Colonic mucosa (tissue), 4 donors: ENCODE measurements at places on chromosomes 5 and 9. TPM values are rescaled to one million over a fixed set of nuclear protein-coding genes. Genes with fewer than 3 reads are reported as not detected.
A peak's percentile ranks its signal among the peaks of the same experiment; 100 is the strongest.

DNA sequence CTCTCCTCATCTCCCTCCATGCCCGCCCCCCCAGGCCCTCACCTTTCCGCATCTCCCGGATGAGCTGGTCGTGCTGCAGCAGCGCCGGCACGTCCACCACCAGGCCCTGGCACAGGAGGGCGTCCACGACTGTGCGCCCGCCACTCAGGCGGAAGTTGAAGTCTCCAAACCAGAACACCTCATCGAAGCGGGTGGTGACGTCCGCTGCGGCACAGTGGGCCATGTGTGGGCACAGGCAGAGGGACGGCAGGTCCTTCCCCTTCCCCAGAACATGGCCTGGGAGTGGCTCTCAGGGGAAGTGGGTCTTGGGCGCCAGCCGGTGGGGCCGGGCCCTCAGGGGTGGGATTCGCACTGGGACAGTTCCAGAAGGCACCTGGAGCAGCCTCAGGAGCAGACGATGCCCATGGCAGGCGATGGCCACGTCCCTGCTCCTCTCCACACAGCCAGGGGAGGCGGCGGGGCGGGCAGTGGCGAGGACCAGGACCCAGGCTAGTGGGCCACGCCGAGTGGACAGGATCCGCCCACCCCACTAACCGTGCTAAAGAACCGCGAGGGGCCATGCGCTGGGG lies 7.8 kb downstream of the INPP5E start:
- DNase-seq, result no peak

Gene ADAMTS2
- 4.0 TPM for total RNA-seq

GRCh38 chr5:65390208-65390607 lies 91.5 kb downstream of the ADAMTS6 start:
- DNase-seq, result no peak

DNA sequence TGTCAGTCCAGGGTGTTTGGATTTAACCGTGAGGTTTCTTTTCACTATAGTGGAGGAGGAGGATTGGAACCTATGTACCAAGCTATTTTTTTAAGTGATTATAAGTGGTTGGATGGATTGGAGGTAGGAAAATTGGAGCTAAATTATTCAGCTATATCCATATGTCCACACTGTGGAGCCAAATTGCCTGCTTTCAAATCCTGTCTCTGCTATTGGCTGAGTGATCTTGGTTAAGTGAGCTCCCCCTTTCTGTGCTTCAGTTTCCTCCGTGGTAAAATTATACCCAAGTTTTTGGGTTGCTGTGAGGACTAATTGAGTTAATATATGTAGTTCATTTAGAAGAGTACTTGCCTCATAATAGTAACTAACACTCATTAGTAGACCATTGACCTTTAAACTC lies 2.5 kb downstream of the CENPP start:
- no peak for DNase-seq

Gene IL4
- total RNA-seq, result not detected

- peak; percentile 12 for DNase-seq
Measured at GRCh38 chr5:2201011-2201410, 318.3 kb upstream of the IRX4 start.

GRCh38 chr5:60809891-60810425 lies 34.1 kb downstream of the ELOVL7 start:
- DNase-seq, result no peak

GRCh38 chr5:125446986-125447385 lies 700.5 kb upstream of the ZNF608 start:
- DNase-seq, result no peak

DNA sequence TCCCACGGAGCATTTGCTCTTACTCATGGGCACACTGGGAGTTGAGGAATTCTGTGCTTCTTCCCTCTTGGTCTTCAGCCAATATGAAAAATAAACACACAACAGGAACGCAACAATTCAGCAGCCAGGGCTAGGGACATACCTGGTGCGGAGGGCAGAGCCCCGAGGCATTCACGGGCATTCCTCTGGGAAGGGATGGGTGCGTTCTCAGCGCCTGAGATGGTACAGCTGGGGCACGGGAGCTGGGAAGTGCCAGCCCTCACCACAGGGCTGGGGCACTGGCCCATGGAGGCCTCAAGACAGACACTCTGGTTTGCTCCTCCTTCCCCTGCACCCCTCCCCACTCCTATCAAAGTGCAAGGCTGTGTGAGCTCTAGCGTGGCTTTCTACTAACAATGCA lies 2.1 kb downstream of the SLC6A3 start:
- DNase-seq, result no peak

DNA sequence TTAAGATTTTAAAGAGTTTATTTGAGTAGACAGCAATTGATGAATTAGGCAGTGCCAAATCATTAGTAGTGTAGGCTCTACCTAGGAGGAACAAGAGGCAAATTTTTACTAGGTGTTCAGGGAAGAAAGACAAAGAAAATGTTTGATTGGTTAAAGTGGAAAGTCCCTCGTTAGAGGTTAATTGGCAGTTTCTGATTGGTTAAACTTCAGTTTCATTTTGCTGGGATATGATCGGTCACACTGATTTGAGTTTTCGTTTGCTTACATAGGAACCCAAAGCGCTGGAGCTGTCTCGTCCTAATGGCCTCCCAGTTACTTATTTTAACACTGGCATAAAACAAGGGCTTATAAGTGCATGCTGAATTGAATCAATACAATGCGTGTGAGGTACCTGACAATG lies 15.1 kb downstream of the DMAC1 start:
- no peak for DNase-seq

DNA sequence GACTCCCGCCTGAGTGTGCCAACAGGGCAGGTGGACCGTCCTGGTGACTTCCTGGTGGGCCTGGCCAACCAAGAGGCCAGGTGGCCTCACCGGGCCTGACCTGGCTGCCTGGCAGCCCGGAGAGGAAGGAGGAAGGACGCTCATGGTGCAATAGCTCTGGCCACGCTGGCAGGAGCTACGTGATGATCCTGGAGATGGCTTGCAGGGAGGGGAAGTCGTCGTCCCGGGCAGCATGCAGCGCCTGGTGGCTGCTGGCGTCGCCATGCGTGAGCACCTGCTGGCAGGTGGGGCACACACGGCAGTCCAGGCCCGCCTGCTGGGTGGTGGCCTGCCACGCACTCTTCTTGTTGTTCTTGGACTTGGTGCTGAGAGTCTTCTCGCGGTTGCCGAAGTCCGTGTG lies 26.3 kb downstream of the SPATA31C1 start:
- no peak for DNase-seq

GRCh38 chr9:122900791-122901190 lies 4.4 kb downstream of the RC3H2 start:
- DNase-seq, result no peak

- no peak for DNase-seq
Measured at GRCh38 chr5:143200781-143201398, 202.6 kb downstream of the NR3C1 start.

Gene SRP19
- 33.2 TPM for total RNA-seq

DNA sequence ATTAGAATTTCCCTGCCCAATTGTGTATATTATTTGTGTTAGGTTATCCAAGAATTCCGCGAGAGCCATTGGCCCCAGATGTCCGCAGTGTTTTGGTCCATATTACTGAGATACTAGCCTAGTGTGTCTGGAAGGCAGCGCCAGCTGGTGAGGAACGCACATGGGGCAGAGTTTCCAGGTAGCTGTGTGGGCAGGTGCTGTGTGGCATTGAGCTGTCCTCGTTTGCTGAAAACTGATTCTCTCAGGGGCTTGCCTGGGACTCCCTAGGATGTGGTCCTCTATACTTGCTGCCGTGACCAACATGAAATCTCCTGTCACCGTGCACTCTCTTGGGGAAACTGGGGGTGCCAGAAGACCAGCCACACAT lies 288.7 kb downstream of the FANCC start:
- no peak for DNase-seq

Gene DAP
- total RNA-seq, result 106 TPM

GRCh38 chr5:2525351-2525750 lies 226.1 kb downstream of the IRX2 start:
- no peak for DNase-seq

DNA sequence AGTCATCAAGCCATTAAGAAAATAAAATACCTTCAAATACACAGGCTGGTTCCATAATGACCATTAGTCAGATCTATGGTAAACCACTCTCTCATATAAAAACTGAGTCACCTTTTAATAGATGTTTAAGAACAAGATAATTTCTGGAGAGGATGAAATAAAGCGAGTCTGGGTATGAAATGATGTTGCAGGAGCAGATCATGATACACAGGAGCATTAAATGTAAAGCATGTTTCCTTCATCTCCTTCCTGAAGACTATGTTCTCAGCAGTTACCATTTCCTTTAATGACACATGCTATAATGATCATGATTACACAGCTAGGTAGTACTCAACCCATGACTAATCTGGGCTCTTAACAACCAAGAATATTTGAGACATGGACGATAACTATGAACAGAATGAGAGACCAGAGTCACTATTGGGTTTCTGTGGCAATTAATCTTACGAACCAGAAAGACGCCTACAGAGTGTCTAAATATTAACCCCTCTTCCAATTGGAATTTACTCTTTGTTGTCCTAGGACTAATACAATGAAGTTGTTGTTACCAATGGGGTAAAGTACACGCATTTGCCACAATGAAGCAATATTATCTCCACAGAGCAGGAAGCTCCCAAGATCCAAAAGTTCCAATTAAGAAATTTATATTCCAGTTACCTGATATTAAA lies 105.6 kb downstream of the NR6A1 start:
- no peak for DNase-seq

- no peak for DNase-seq
Measured at GRCh38 chr9:14932231-14932630, 22.0 kb upstream of the FREM1 start.

- no peak for DNase-seq
Measured at GRCh38 chr5:569868-570361, 42.2 kb upstream of the CEP72 start.

DNA sequence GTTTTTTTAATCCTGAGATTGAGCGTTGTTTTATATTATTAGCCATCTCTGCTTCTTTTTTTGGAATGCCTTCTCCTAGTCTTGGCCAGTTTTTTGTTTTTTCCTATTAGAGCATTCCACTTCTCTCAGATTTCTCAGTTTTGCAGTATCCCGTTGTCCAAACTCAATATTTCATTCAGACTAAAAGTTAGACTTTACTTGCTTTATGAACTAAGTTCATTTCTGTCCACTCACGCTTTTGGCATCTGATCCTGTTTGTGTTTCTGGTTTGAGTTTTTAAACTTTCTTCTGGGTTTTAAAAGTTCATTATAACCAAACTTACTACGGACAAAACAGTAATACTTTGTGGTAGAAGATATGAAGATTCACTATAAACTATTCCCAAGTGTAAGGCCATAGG lies 288.3 kb upstream of the MPDZ start:
- DNase-seq, result no peak

- DNase-seq, result no peak
Measured at GRCh38 chr9:68447611-68448010, 91.2 kb downstream of the PGM5 start.

- DNase-seq, result no peak
Measured at GRCh38 chr9:8261737-8262136, 462.2 kb upstream of the DMAC1 start.

Gene PFN3
- not detected for total RNA-seq

DNA sequence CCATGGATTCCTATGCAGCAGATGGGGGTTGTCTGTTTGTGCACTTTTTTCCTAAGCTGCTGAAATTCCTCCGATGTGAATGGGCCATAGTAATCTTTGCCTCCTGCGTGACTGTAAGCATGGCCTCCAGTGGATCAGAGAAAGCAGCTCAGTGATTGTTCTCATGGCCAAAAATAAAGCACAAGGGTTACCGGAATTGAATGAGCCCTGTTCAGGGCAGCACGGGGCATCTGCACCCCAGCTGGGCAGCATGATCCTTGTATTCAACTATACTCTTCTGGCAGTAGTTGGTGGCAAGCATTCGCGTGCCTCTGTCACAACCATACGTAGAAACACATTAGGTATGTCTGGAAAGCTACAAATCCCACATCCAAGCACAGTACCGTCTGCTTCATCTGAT lies 193.9 kb downstream of the RORB start:
- DNase-seq, result no peak

GRCh38 chr5:81800797-81801196 lies 49.9 kb upstream of the SSBP2 start:
- DNase-seq, result no peak

Gene SLC27A6
- 0.67 TPM for total RNA-seq

GRCh38 chr5:109482748-109483147 lies 73.0 kb upstream of the PJA2 start:
- DNase-seq, result no peak

DNA sequence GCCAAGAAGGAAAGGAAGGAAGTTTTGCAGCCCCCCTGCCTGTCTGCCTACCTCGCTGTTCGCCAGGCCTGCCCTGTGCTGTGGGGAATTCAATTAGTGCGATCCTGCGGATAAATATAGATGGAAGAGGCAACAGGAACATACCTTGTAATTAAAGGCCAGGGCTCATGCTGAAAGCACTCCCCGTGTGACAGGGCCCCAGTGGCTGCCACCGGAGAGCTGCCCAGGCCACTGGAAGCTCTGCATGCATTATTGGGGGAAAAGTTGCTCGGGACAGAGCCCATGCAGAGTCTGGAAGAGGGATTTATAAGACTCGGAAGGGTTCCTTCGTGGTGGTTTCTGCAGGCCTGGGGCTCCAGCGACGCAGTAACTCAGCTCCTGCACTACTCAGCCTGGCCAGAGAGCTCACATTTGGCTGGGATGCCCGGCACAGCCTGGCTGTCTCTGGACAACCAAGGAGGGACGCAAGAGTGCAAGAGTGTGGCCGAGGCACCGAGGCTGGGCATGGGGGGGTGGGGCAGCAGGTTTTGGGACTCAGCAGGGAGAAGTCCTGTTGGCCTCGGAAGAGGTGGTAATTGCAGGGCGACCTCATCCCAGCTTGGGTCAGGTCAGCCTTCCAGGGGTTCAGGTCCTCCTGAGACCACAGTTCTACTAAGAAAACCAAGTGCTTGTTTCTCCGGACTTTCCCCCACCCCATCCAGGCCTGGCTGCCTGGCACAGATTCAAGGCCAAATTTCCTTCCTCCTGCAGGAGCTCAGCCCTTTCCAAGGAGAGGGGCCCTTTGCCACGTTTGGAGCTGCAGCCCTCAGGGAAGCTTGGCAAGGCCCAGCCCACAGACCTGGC lies 68.1 kb upstream of the GGTA1 start:
- DNase-seq, result no peak

- DNase-seq, result no peak
Measured at GRCh38 chr5:124655251-124655917, 91.1 kb downstream of the ZNF608 start.

Gene TYRP1
- 1.4 TPM for total RNA-seq

DNA sequence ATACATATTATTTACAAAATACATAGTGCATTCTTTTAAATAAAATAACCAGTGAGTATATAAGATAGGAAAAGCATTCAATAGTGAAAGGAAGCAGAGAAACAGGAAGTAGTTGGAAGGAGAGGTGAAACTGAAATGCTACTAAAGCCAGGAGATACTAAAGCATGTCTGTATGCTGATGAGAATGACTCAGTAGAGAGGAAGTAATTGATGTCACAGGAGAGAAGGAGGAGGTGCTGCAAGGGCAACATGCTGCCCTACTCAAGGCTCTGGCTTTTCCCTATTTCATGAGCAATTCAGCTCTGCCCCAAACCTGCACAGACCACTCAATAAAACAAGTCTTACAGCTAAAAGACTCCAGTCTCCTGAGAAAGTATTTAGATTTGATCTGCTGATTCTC lies 108.5 kb upstream of the TXNDC8 start:
- DNase-seq, result no peak
